ENCODE measurements at places on chromosomes 11 and 22.

GRCh38 chr11:31114442-31114841, 255.1 kb downstream of the DCDC1 start:
- no peak for DNase-seq

- DNase-seq, result no peak
Measured at GRCh38 chr11:16773981-16774935, 35.8 kb downstream of the C11orf58 start.

GRCh38 chr22:17878941-17879340, 104.7 kb upstream of the BID start:
- DNase-seq, result no peak

DNA sequence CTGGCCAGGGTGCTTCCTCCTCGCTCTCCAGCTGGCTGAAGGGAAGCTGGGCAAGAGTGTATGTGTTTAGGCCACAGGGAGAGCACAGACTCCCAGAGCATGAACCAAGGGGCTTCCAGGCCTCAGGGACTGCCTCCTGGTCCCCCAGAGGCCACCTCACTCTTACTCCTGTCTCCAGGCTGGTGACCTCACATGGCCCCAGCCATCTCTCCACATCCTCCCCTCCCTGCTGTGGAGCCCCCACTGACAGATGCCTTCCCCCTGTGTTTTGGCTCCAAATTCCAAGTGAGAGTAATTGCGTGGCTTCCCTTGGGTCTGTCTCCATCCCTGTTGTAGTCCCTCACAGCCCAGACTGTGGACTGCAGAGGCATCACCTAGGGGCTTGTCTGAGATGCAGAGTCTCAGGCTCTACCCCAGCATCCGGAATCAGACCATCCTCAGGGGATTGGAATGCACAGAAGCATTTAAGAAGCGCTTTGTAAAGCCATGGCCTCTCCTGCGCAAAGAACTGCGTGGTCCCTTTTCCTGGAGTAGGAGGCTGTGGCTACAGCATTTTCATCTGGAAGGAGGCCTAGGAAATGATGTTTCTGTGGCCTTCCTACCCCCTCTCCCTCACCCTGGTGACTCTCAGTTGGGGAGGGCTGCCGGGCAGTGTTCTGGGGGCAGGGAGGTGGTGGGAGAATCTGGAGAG, 91.1 kb downstream of the ATXN10 start:
- no peak for DNase-seq

DNA sequence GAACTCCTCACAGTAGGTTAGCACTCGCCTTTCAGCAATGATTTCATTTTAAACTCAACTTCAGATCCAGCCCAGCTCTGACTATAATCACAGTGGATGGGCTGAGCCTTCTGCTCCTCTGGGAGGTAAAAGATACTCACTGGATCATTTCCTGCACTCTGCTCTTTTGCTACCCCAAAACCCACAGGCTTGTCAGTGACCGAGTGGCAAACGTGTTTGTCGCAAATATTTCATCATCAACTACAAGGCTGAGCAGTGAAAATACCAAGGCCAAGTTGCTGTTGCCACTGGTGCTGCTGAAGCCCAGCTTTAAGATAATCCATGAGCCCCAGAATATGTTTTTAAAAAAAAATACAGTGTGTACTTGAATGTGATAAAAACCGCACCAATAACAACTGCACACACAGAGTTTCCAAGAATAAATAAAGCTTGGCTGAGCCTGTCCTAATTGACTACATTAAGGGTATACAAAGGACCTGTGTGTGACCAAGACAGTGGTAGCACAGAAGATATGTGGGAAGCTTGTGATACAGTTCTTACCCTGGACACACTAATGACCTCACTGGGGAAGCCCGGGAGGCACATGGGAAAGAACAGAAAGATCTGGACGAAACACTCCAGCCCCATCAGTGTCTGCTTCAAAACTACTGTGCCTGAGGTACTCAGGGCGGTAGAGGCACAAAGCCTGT, 41.3 kb downstream of the ABTB2 start:
- DNase-seq, result no peak

DNA sequence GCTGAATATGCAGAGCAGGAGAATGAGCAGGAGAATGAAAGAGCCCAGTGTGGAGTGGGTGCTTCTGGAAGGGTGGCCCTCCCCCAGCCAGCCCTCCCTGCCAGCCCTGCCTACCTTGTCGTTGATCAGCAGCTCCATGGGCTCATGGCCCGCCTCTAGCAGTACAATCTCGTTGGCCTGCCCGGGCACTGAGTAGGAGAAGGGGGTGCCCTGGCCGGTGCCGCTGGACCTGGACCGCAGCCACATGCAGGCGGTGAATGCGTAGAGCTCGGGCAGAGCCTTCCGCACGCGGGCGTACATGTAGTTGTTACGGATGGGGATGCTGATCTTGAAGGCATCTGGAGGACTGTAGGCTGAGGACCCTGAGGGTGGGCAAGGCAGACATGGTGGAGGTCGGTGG, 17.4 kb downstream of the NPTXR start:
- DNase-seq, result no peak

DNA sequence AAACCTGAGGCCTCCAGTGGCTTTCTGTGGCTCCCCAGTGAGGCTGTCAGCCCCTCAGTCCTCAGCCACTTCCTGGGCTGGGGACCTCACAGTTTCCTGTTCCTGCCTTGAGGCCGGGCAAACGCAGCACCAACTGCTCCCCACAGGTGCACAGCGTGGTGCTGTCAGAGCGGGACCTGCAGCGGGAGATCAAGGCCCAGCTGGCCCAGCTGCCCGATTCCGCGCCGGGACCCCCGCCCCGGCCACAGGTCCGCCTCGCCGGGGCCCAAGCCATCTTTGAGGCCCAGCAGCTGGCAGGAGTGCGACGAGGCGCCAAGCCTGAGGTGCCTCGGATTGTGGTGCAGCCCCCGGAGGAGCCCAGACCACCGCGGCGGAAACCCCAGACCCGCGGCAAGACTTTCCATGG, 5.4 kb downstream of the TBC1D10C start:
- DNase-seq, result peak; percentile 56

- no peak for DNase-seq
Measured at GRCh38 chr22:33270596-33270995, 212.4 kb upstream of the SYN3 start.

- DNase-seq, result no peak
Measured at GRCh38 chr22:23816156-23816976, 22.4 kb downstream of the DERL3 start.

DNA sequence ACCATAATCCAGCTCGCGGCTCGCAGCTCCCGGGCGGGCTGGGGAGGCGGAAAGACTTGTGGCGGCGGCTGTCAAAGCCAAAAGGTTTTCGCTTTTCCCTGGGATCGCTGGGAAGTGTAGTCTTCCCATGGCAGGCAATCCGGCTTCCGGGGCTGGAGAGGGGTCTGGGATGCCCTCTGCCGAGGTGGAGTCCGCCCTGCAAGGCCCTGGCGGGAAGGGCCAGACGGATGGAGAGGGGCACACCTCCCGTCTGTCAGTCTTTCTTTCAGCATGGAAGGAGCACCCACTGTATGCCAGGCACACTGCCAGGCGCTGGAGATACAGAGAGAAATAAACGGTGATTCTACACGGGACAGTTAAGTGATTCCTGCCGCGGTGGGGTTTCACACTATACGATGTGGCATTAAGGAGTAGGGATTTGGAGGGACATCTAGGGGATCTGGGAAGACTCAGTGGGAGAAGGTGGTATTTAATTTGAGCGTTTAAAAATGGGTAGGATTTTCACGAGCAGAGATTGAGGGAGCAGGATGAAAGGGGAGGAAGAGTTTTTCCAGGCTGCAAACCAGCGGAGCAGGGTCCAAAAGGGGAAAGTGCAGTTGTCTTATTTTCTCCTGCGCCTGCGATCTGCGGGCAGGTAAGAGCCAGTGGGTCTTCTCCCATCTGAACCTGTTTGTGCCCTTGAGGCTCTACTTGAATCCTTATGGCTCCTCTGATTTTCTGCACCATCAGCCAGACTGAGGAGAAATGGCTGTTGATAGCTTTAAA, at the start of gene BACE1:
Gene BACE1 (minus strand): TSS at position 60 of the 765 bp plus-strand sequence. CDS start 461 bp downstream, outside the sequence.
- DNase-seq, result no peak

DNA sequence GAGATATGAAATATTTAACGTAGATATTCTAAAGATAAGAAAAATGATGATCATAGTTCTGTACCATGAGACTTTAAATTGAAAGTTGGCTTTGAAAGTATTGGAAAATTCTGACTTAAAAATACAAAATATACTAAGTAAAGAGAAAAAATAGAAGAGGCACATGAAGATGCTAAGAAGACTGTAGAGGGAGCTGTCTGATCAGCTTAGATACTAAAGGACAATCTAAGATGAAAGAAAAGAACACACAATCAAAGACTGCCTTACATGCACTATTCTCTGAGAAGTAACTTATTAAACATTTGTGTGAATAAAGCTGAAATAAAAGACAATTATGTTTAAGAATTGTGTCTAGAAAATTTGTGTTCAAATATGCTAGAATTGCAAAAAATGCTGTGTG, 55.1 kb downstream of the RBMXL2 start:
- no peak for DNase-seq

DNA sequence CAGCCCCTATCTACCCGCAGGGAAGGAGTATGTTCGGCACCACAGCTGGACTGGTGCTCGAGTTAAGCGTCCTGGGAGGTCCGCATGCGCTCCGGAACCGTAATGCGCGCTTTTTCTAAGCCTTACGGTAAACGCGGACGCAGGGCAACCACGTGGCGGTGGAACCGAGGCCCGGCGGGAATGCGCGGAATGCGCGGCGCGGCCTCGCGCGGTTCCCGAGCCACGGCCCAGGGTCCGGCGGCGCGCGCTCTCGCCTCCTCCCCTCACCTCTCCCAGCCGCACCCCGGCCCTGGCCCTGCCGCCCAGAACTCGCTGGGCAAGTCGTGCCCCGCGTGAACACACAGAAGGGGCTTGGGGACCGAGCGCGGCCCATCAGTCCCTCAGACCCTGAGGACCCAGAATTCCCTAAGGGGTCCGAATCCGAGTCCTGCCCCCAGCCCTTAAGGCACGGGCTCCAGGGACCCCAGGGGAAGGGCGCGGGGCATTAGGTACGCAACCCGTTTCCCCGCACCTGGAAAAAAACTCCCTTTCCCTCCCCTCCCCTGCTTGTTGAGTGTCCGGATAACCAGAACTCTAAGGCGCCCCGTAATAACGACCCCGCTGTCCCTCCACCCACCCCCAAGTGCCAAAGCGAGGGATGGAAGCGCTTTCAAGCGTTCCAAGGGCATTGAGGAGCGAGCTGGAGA, 4.3 kb upstream of the CCND1 start:
- no peak for DNase-seq

GRCh38 chr11:85844439-85845123, 10.6 kb upstream of the CCDC83 start:
- DNase-seq, result no peak

DNA sequence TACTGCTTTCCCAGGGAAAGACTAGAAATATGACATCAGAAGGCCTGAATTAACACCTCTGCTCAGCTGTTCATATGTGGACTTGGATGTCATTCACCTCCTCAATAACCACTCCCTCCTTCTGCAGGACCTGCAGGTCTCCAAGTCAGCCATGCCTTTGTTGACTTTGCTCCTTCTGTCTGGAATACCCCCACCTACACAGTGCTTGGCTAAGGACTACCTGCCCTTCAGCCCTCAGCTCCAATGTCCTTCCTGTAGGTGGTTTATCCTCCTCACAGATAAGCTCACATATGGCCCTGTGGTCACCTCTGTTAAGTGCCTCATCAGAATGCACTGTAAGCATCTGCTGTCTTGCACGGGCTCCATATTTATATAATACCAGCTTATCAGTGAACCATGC, 26.4 kb upstream of the FAT3 start:
- DNase-seq, result no peak

GRCh38 chr11:83706566-83706965, 420.4 kb upstream of the CCDC90B start:
- DNase-seq, result no peak

DNA sequence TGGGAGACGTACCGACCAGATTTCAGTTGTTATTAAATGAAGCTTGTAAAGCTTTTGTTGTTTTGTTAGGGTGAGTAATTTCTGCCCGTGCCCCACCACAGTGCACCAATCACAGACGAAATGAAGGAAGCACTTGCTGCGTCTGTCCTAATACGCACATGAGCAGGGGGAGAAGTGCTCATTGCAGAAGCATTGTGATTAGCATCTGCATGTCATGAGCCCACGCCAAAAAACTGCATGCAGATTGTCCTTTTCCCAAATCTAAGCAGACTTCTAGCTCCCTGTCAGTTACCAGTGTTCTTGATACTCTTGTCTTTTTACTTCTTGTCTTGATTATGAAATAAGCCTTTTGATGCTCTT, 15.5 kb downstream of the RBX1 start:
- no peak for DNase-seq

DNA sequence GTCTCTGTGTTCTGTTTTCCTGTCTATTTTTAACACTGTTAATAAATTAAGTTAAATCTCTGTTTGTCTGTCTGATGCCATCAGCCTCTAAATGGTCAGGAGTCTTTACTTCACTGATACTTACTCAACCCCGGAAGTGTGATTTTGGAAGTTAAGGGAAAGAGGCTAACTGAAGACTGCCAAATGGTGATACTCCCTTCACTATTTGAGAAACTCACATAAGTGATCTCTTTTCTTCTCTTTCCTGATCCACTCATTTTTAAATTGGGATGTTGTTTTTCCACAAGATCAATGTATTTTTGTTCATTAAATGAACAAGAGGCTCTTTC, 389 bp upstream of the CASP12 start:
- DNase-seq, result no peak

GRCh38 chr11:110454609-110455008, 24.9 kb downstream of the FDX1 start:
- DNase-seq, result no peak

GRCh38 chr22:30876915-30877553, 91.5 kb downstream of the MORC2 start:
- no peak for DNase-seq

GRCh38 chr11:110514967-110515366, 85.2 kb downstream of the FDX1 start:
- no peak for DNase-seq

GRCh38 chr22:17914474-17914873, 109.9 kb downstream of the MICAL3 start:
- no peak for DNase-seq

GRCh38 chr22:18090286-18090685, 12.5 kb downstream of the PEX26 start:
- DNase-seq, result no peak

GRCh38 chr11:2868506-2869133, 17.0 kb downstream of the CDKN1C start:
- DNase-seq, result no peak

DNA sequence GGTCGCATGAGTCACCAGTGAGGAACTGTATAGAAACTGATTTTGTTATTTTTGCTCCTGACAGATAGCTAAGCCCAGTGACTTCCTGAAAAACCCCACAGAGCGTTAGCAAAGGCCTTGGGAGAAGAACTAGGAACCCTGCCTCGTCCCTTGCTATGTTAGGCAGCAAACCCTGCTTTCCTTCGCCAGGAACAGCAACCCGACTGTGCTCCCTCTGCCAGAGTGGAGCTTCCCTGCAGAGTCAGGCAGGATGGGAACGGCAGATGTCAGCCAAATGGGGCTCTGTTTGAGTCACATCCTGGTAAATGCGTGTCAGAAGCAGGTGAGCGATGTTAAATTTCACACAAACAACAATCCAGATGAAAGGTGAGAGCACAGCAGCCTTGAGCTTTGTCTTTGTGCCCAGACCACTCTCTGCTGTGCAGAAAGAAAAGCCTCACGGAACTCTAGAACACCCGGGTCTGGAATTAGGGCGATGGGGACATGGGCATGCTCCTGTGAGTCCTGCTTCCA, 186.6 kb downstream of the ADAMTS15 start:
- DNase-seq, result no peak

GRCh38 chr11:118290923-118291322, 13.6 kb upstream of the CD3E start:
- DNase-seq, result no peak

- peak; percentile 34 for DNase-seq
Measured at GRCh38 chr22:38981992-38982927, at the start of gene APOBEC3B. TSS of gene APOBEC3B (plus strand) at chr22:38982347. CDS start at chr22:38982454, 107 bp downstream.

- DNase-seq, result no peak
Measured at GRCh38 chr11:80929031-80929805, 1488.4 kb upstream of the TENM4 start.

All from stimulated activated CD4-positive, alpha-beta T cell treated with anti-CD3 and anti-CD28 coated beads, Interleukin-15, amount 100 ng/mL, for 1 hour (primary cell).